ENCODE measurements at places on chromosomes 4 and X. TPM values are rescaled to one million over a fixed set of nuclear protein-coding genes. Genes with fewer than 3 reads are reported as not detected.

TLR3 gene
- 0.40 TPM for total RNA-seq

- no peak for DNase-seq
Measured at GRCh38 chr4:84145176-84145575, 353.9 kb downstream of the NKX6-1 start.

GRCh38 chr4:182752158-182752910, 164.9 kb downstream of the DCTD start:
- peak; percentile 84 for DNase-seq

GRCh38 chr4:113469023-113469390, 292.5 kb downstream of the CAMK2D start:
- peak; percentile 42 for DNase-seq

- peak; percentile 3 for DNase-seq
Measured at GRCh38 chr4:99490286-99490685, 20.5 kb upstream of the C4orf17 start.

RP2 gene
- 22.0 TPM for total RNA-seq

TCEAL5 gene
- not detected for total RNA-seq

LRP2BP gene
- 0.79 TPM for total RNA-seq

NXF2 gene
- not detected for total RNA-seq

LANCL3 gene
- under 0.01 TPM for total RNA-seq

DNA sequence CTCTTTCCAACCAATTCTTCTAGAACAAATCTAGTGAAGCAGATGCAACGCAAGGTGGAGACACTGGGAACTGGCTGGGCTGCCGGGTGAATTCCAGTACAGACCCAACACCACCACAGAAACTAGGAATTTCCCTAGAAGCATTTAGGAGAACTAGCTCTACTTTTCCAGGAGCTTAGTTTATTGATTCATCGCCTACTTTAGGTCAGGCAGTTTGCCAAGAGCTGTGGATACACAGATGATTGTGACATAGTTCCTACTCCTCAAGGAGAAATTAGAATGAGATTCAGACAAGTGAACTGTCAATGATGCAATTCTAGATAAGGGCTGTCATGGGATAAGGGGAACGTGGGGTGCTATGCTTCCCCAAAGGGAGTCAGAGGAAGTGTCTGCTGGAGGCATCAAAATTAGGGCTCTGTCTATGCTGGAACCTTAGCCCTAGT, 350.0 kb downstream of the CAMK2D start:
- peak; percentile 63 for DNase-seq

GRCh38 chrX:25012793-25013631, 2.8 kb downstream of the ARX start:
- DNase-seq, result no peak

GRCh38 chr4:107902715-107903114, 28.6 kb upstream of the CYP2U1 start:
- DNase-seq, result no peak

- no peak for DNase-seq
Measured at GRCh38 chr4:131613824-131614216, 1535.3 kb upstream of the PCDH10 start.

- no peak for DNase-seq
Measured at GRCh38 chr4:76706581-76706980, 191.4 kb downstream of the SOWAHB start.
